NCI-H1417 treated with DMSO at 0.1 percent for 48 hours (cell line): ENCODE measurements at places on chromosomes 6 and 20.

DNA sequence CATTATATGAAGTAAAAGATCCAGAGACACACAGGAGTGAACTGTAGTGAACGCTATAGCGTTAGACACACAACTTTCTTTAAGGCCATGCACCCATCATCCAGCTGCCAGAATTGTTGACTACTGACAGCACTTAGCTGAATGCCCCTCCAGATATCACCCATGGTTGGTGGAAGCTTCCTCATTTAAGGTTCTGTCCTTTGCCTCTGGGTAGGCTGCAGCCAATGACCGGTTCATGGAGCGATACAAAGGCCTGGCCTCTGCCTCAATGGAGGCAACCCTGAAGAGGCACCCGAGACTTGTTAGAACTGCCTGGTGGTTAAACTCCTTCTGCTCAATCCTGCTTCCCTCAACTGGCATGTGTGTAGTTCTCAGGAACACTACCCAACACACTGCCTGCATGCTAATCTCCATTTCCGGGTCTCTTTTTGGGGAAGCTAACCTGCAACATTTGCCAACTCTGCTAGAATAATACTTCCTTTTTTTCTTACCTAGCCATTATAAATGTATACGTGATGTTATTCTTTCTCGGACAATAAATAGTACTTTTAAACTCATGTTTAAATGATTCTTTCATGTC lies 49.8 kb upstream of the THEMIS start:
- no peak for DNase-seq

GRCh38 chr6:91079969-91080368 lies 493.1 kb upstream of the MAP3K7 start:
- no peak for DNase-seq

GRCh38 chr6:33742837-33743236 lies 3.9 kb downstream of the IP6K3 start:
- DNase-seq = no peak

DNA sequence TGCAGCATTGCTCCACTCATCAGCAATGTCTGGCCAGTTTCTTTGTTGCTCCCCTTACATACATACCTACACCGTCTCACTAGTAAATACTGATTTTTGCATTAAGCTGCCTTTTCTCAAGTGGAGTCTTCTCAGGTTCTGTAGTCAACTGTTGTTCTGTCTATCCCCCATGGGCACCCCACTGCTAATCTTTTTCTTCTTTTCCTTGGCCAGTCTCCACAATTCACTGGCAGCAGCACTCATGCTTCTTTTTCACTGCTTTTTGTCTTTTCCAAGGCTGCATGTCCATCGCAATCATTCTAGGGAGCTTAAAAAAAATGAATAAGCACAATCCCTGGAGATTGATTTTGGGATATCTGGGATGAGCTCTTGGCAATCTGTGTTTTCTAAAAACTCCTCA lies 10.3 kb upstream of the ERVFRD-1 start:
- DNase-seq = no peak

GRCh38 chr6:125008261-125008703 lies 46.0 kb downstream of the RNF217 start:
- no peak for DNase-seq
